ENCODE measurements at places on chromosomes 2 and 18. TPM values are rescaled to one million over a fixed set of nuclear protein-coding genes. Genes with fewer than 3 reads are reported as not detected.

GRCh38 chr2:39629646-39630045 lies 36.1 kb upstream of the TMEM178A start:
- H3K36me3 ChIP-seq = no peaks in the 10 kb centered on the region
- H3K4me1 ChIP-seq = no peaks in the 10 kb centered on the region
- no peak overlapping the region for H3K4me3 ChIP-seq
- H3K27ac ChIP-seq = no peak overlapping the region
- no peak for DNase-seq

GRCh38 chr2:204072443-204073324 lies 136.1 kb downstream of the ICOS start:
- H3K27me3 ChIP-seq = peaks cover 3% of the 10 kb centered on the region
- H3K4me3 ChIP-seq = no peak overlapping the region
- H3K36me3 ChIP-seq = no peaks in the 10 kb centered on the region
- peak; percentile 85 for DNase-seq
- H3K4me1 ChIP-seq = no peaks in the 10 kb centered on the region

- peaks cover 8% of the 10 kb centered on the region for H3K4me1 ChIP-seq
- no peak for DNase-seq
- no peak overlapping the region for H3K4me3 ChIP-seq
Measured at GRCh38 chr2:236503100-236503499, 66.5 kb upstream of the ACKR3 start.

DNA sequence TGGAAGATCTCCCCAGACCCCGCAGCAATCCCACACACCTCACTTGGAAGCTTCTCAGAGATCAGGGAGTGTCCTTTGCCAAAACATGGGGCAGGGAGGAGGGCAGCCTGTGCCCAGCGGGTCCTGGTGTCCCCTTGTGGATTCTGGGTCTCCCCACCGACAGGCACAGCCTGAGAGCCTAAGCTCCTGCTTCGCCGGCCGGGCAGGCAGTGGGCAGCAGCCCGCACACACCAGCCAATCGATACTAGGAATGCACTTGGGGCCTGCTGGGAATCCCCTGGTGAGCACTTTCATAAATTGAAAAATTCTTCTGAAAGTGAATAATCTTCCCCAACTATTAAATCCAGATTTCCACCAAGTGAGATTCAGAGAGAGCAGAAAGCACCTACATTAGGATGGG lies 246.0 kb downstream of the ATAD2B start:
- H3K27me3 ChIP-seq = no peaks in the 10 kb centered on the region
- no peak for DNase-seq
- H3K27ac ChIP-seq = no peak overlapping the region
- H3K36me3 ChIP-seq = no peaks in the 10 kb centered on the region
- no peak overlapping the region for H3K4me3 ChIP-seq
- H3K4me1 ChIP-seq = no peaks in the 10 kb centered on the region

GRCh38 chr2:101846973-101847372 lies 144.8 kb upstream of the IL1R2 start:
- peaks cover 20% of the 10 kb centered on the region for H3K36me3 ChIP-seq
- no peaks in the 10 kb centered on the region for H3K27me3 ChIP-seq
- H3K4me3 ChIP-seq = no peak overlapping the region
- peaks cover 12% of the 10 kb centered on the region for H3K4me1 ChIP-seq
- no peak overlapping the region for H3K27ac ChIP-seq
- DNase-seq = no peak

DNA sequence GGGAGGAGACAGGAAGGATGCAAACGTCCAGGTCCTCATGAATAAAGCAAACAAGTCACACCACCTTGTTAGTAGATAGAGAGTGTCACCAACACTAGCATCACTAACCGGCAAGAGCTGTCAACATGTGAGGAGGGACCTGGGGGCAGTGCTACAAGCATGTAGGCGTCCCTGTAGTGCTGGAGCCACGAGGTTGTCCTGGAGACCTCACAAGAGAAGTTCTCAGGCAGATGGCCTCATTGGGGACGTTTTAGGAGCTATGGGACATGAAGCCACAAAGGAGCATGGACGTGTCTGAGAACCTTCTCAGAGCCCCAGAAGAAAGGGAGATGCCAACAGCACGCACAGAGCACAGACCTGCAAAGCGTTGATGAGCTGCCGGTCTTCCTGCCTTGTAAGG lies 70.0 kb downstream of the COL6A3 start:
- H3K27ac ChIP-seq = no peak overlapping the region
- no peak overlapping the region for H3K4me3 ChIP-seq
- no peak for DNase-seq

DNA sequence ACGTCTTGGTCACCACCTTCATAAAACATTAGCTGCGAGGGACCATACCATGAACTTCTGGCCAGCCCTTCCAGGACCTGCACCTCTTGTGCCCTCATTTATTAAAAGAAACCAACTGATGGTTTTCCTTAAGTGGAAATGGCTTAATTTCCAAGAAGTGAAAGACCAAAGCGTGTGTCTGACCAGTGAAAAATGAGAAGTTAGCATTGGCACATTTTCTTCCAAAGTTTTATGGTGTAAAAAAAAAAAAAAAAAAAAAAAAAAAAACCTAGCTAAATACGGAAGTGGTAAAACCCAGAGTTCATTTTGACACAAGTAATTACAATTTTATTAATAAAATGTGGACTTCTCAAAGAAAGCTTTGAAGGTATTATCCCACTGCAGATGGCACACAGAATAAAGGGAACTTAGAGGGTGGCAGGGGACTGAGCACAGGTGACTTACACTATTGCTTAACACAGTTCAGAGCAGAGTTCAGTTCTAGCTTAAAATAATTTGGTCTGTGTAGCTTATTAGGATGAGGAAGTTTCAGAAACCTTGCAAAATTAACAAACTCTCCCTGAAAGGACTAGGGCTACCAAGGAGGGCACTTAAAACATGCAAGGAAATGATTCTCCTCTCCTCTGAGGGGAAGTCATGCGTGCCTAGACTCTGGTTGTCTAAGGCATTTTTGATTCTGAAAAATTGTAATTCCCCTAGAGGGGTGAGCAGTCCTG lies 42.2 kb upstream of the EPG5 start:
- no peak for DNase-seq
- H3K36me3 ChIP-seq = peaks cover 21% of the 10 kb centered on the region
- H3K4me3 ChIP-seq = no peak overlapping the region
- peaks cover 2% of the 10 kb centered on the region for H3K27me3 ChIP-seq
- no peak overlapping the region for H3K27ac ChIP-seq
- H3K4me1 ChIP-seq = peaks cover 11% of the 10 kb centered on the region

DNA sequence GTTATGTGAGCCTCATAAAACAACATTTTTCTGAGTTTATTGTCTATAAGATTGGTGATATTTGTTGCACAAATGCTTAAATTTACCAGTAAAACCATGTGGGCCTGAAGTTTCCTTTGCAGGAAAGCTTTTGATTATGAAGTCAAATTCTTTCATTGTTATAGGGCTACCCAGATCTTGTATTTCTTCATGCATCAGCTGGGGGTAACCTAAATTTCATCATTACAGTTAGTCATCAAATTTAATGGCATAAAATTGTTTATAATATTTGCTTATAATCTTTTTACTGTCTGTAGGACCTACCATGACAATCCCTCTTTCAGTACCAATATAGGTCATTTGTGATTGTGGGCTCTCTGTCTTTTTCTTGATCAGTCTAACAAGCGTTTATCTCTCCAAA lies 47.8 kb downstream of the SMAD2 start:
- H3K4me1 ChIP-seq = peaks cover 39% of the 10 kb centered on the region
- H3K4me3 ChIP-seq = no peak overlapping the region

DNA sequence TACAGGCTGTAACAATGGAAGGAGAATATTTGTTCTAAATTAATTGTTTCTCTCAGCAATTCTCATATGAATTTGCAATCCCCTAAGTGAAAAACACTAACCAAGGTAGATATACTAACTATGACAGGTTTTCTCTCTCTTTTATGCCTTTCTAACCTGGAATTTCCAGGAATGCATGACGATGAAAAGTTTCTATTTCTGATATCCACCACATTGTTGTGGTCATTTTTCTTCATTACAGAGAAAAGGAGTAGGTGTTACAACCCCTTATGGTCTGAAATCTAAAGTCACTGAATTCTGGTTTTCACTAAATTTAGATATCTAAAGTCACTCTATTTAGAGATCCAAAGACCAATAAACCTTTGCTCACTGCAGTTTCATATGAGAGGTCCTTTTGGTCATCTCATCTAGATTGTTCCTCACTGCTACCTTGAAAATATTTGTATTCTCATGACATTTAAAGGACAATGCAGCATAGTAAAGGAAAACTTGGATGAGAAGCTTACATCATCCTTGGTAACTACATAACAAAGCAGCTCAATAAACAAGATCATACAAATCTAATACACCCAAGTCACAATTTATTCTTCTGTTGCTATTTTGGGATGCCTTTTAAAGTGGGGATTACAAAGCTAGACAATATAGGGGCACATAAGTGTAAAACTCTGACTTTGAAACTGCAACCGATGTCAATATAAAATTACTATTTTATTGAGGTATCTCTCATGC lies 85.8 kb downstream of the TCF4 start:
- DNase-seq = no peak
- no peaks in the 10 kb centered on the region for H3K4me1 ChIP-seq
- H3K36me3 ChIP-seq = no peaks in the 10 kb centered on the region
- peaks cover 6% of the 10 kb centered on the region for H3K27me3 ChIP-seq
- no peak overlapping the region for H3K4me3 ChIP-seq

- no peaks in the 10 kb centered on the region for H3K4me1 ChIP-seq
- no peak overlapping the region for H3K27ac ChIP-seq
- no peaks in the 10 kb centered on the region for H3K27me3 ChIP-seq
- DNase-seq = no peak
Measured at GRCh38 chr18:44514106-44514505, 166.6 kb upstream of the SETBP1 start.

- DNase-seq = no peak
- H3K36me3 ChIP-seq = no peaks in the 10 kb centered on the region
- no peak overlapping the region for H3K4me3 ChIP-seq
- H3K27ac ChIP-seq = no peak overlapping the region
Measured at GRCh38 chr18:59015531-59016152, 124.0 kb upstream of the SEC11C start.

GRCh38 chr2:237154884-237155851 lies 69.5 kb downstream of the COPS8 start:
- H3K27ac ChIP-seq = peak overlapping the region; percentile 74
- no peak overlapping the region for H3K4me3 ChIP-seq
- DNase-seq = peak; percentile 76
- H3K36me3 ChIP-seq = no peaks in the 10 kb centered on the region

DNA sequence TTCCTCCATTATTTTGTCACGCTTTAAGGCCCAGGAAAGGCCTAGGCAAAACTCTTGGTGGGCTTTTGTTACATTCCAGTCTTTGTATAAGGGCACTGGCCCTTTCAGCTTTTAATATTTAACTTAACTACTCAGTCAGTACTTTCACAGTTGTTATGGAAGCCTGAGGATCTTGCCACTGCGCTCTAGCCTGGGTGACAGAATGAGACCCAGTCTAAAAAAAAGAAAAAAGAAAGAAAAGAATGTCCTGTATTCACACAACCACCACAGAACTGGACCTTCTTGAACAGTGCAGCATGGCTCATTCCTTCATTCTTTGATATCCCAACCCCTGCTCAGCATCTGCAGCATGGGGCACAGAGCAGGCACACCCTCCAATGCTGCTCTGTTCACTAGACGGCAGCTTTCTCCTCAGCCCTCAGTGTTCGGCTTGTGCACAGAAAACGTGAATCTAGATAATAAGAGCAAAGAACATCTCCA lies 93.4 kb upstream of the MSH2 start:
- no peak overlapping the region for H3K27ac ChIP-seq
- peaks cover 11% of the 10 kb centered on the region for H3K27me3 ChIP-seq
- H3K4me3 ChIP-seq = no peak overlapping the region
- DNase-seq = no peak
- H3K4me1 ChIP-seq = no peaks in the 10 kb centered on the region

- H3K36me3 ChIP-seq = peaks cover 38% of the 10 kb centered on the region
- no peaks in the 10 kb centered on the region for H3K27me3 ChIP-seq
- peaks cover 21% of the 10 kb centered on the region for H3K4me1 ChIP-seq
- no peak overlapping the region for H3K4me3 ChIP-seq
- H3K27ac ChIP-seq = no peak overlapping the region
Measured at GRCh38 chr18:63979409-63979920, 9.6 kb downstream of the SERPINB8 start.

- H3K4me3 ChIP-seq = no peak overlapping the region
- no peaks in the 10 kb centered on the region for H3K36me3 ChIP-seq
- no peaks in the 10 kb centered on the region for H3K27me3 ChIP-seq
- no peak for DNase-seq
- H3K4me1 ChIP-seq = no peaks in the 10 kb centered on the region
- H3K27ac ChIP-seq = no peak overlapping the region
Measured at GRCh38 chr2:123808243-123808642, 216.8 kb upstream of the CNTNAP5 start.

GRCh38 chr2:25512707-25513106 lies 160.7 kb downstream of the DTNB start:
- H3K4me3 ChIP-seq = no peak overlapping the region
- H3K27ac ChIP-seq = no peak overlapping the region
- H3K4me1 ChIP-seq = peaks cover 7% of the 10 kb centered on the region

DNA sequence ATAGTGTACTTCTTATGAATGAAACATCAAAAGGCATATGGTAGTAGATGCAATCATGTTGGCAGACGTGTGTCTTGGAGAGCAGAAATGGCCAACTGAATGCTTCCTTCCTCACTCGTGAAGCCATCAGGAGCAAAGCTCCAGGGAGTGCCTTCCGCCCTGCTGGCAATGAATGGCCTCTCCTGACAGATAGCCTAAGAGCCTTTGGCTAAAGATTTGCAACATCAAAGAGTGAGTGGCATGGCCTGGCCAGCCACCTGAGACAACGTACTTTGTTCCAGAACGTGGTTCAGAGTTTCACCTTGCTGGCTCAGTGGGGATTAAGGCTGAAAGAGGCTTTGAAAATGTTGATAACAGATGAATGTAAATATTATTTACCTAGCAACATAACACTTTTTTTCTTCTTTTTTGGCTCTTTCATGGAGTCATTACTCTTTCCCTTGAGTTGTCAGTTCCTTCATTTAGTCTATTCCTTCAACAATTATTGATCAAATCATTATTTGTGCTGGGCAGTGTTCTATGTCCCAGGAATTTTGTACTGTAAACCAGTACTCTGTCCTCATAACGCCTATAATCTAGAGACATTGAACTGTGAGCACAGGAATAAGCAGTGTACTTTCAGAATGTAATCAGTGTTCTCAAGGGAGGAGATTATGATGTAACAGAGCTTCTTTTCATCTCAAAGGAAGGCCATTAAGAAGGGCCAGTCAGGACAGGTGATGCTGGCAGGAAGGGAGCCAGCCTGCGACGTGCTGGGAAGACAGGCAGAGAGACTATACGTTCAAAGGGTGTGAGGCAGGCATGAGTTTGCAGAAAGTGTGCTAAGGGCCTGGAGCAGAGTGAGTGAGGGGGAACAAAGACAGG lies 59.4 kb upstream of the SH3RF3 start:
- H3K4me3 ChIP-seq = no peak overlapping the region
- peaks cover 4% of the 10 kb centered on the region for H3K27me3 ChIP-seq
- H3K36me3 ChIP-seq = peaks cover 4% of the 10 kb centered on the region
- no peak overlapping the region for H3K27ac ChIP-seq
- no peaks in the 10 kb centered on the region for H3K4me1 ChIP-seq

GRCh38 chr2:46339676-46340459 lies 42.7 kb downstream of the EPAS1 start:
- DNase-seq = no peak
- no peaks in the 10 kb centered on the region for H3K27me3 ChIP-seq
- H3K4me1 ChIP-seq = no peaks in the 10 kb centered on the region
- H3K27ac ChIP-seq = no peak overlapping the region
- H3K36me3 ChIP-seq = no peaks in the 10 kb centered on the region

CD8B2 gene
- total RNA-seq = 0.19 TPM

GREB1 gene
- 0.29 TPM for total RNA-seq

CCDC148 gene
- total RNA-seq = 0.29 TPM

HOXD4 gene
- not detected for total RNA-seq

CFAP221 gene
- total RNA-seq = not detected

IL36RN gene
- total RNA-seq = not detected

POTEJ gene
- not detected for total RNA-seq

TMEM214 gene
- total RNA-seq = 60.1 TPM

PLCL1 gene
- total RNA-seq = 1.9 TPM
